ENCODE measurements at places on chromosomes 3 and 15. TPM values are rescaled to one million over a fixed set of nuclear protein-coding genes. Genes with fewer than 3 reads are reported as not detected.

- peak; percentile 37 for DNase-seq
Observed at GRCh38 chr3:27022096-27022761, 347.0 kb downstream of the NEK10 start.

DNA sequence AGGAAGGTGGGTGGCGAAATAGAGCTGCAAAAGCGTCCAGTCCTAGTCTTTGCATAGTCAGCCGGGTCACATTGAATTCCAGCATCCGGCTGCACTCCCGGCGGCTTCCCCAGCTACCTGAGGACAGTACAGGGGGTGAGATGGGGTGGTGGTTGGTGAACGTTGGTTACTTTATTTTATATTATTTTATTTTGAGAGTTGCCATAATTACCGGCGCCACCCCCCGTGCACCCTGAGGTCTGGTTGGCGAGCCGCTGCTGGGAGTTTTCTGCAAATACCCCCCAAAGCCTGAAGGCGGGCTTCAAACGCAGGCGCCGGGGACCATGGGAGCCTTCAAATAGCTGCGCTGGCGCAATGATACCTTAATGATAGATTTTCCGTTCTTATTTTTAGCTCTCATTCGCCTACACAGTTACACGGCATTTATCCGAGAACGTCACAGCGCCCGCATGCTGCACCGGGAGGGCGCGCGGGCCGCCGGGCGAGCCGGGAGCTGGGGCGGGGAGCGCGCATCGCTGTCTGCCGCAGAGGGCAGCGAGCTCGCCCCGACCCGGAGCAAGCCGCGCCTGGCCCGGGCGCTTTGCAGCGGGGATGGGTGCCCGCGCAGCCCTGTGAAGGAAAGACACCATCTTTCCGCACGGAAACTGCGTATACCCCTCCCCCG lies 756 bp upstream of the RASGRF1 start:
- peak; percentile 75 for DNase-seq

GRCh38 chr3:107782054-107782453 lies 259.3 kb downstream of the BBX start:
- DNase-seq = no peak

GRCh38 chr15:90718232-90718631 lies 1.1 kb downstream of the BLM start:
- no peak for DNase-seq

DNA sequence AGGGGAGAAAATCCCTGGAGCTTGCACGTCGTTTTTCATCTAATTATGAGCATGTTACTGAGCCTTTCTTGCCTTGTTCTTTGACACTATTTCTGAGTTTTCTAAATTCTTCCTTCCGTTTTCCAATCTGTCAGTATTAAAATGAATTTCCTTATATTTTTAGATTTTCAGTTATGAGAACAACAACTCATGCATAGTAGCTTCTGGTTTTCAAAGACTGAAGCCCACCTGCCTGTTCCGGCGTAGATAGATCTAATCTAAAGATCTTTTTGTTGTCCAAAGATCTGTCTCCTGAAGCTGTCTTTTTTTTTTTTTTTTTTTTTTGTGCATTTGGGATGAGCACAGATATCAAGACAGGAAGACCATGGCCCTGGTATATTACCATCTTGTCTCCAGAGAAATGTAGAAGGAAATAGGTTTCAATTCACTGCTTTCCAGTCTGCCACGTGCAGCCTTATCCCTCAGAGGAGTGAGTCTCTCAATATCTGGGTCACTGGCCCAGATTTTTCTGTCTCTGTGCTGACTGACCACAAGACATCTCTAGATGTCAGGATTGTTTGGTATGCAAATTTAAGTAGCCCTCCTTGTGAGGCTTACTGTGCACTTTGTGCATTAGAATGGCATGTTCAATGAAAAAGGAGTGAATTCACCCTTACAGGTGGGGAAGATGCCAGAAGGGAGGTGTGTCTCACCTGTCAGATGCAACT lies 222.3 kb upstream of the TMC3 start:
- no peak for DNase-seq

DNA sequence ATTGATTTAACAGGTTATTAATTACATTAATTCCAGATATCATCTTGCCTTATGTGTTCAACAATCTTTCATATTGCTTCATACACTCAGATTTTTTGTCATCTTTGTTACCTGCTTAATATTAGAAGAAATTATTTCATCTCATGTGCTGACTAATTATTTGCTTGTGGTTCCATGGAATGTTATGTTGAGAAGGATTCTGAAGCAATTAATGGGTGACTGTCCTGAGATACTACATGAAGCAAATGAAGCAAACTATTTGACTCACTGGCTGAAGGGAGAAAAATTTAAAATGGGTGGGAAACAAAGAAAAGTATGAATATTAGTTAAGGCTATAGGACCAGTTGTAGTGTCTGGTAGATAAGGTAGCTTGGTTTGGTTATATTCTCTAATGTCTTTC lies 443.8 kb upstream of the EPHA6 start:
- DNase-seq = no peak

- no peak for DNase-seq
Observed at GRCh38 chr15:26191193-26191592, 328.1 kb upstream of the ATP10A start.

DNA sequence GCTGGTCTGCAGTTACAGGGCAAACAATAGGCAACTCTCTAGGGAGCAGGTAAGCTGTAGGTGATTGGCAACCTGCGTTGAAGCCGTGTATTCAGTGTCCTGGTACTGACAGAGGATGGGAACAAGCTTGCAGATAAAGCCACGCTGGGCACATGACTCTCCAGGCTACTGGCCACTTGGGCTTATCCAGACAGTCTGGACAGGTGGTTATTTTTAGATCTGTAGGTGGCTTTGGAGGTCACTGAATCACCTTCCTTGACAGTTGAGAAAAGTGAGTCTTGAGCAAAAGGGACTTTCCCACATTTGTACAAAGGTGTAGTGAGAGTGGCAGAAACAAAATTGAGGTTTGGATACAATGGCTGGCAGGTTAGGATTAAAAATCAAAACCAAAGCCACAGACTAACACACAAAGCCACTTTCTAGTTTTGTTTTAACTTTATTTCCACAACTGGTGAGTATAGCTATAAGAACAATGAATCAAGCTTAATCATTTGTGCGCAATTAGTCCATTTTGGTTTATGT lies 22.3 kb upstream of the IL1RAP start:
- DNase-seq = no peak

DNA sequence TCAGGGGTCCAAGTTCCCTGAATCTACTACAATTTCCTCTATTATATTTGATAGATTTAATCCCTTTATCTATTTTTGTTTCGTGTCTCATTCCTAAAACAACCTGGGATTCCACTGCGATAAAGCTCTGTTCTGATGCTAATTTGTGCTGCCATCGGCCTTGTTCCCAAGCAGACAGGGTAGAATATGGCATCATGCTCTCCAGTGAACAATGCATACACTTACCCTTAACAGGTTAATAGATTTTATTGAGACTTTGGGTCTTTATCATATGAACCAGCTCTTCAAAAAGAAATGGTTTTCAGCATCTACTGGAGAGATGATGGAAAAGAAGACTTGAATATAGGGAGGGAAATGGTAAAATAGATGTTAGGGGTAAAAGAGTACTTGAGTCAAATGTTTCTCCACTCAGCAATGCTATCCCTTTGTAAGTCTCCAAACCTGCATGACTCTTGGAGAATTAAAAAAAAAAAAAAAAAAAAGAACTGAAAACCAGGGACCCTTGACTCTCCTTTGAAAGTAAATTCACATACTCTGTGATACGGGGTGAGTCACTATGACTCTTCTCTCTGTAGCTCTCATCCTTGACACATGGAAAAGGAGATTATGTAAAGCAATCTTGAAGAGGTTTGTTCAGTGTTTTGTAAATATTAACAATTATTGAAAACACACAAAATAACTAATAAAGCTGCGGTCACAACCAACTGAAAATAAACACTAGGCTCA lies 268.8 kb downstream of the ZBTB20 start:
- no peak for DNase-seq

DNA sequence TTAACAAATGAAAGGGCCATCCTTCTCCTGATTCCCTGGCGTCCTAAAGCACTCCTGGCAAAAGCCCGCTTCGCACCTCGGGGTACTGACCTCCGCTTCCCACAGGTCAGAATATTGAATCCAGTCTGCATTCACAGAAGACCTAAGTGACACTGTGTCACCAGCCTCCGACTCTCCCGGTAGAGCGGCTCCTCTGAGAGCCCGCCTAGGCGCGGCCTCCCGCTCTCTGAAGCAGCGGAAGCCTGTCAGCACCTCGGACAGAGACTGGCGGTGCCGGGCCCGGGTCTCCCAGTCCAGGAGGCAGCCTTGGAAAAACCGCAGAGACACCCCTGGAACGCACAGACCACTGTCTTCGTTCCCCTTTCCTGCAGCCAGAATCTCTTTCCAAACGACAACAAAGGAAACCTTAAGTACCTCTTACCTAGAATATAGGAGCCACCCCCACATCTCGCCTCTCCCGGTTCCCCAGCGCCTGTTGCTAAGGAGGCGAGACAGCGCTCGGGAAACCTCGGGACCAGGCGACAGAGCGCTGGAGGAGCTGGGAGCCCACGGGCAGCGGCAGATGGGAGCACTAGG lies 1.2 kb downstream of the GABRB3 start:
- DNase-seq = peak; percentile 94

DNA sequence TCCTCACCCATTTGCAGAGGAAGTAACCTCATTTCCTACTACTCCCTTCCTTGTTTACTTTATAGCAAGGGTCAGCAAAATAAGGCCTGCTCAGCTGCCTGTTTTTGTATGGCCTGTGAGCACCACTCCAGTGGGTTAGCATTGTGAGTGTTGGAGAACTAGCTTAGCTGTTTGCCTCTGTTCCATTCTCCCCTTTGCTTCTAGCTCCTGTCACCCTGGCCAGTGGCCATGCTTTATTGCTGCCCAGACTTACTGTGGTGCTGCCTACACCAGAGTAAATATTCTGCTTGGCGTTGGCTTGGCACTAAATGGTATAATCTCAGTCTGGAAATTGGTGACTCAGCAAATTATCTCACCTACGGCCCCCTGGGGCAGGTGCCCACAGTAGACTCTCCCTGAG lies 8.8 kb downstream of the PDCD6IP start:
- DNase-seq = no peak

DNA sequence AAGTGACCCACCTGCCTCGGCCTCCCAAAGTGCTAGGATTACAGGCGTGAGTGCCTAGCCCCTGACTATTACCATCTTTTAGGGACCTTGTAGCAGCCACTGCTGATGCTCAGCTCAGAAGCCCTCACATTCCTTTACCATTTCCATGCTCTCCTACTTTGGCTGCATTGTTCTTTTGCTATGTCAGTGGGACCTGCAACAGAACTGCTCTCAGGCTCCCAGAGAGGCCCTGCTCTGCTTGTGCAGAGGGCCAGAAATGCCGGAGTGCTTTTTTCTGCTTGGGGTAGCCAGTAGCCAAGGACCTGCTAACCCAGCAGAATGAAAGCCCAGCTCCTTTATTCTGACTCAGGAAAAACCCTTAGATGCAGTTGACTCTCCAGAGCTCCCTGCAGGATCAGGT lies 18.3 kb upstream of the PROK2 start:
- peak; percentile 36 for DNase-seq

- no peak for DNase-seq
Observed at GRCh38 chr3:11140713-11141104, 13.6 kb upstream of the HRH1 start.

- DNase-seq = peak; percentile 33
Observed at GRCh38 chr3:9247941-9248521, 1.4 kb downstream of the SRGAP3 start.

- no peak for DNase-seq
Observed at GRCh38 chr3:25449857-25450256, 21.8 kb downstream of the RARB start.

- no peak for DNase-seq
Observed at GRCh38 chr3:98553021-98553563, 21.3 kb downstream of the GPR15 start.

DNA sequence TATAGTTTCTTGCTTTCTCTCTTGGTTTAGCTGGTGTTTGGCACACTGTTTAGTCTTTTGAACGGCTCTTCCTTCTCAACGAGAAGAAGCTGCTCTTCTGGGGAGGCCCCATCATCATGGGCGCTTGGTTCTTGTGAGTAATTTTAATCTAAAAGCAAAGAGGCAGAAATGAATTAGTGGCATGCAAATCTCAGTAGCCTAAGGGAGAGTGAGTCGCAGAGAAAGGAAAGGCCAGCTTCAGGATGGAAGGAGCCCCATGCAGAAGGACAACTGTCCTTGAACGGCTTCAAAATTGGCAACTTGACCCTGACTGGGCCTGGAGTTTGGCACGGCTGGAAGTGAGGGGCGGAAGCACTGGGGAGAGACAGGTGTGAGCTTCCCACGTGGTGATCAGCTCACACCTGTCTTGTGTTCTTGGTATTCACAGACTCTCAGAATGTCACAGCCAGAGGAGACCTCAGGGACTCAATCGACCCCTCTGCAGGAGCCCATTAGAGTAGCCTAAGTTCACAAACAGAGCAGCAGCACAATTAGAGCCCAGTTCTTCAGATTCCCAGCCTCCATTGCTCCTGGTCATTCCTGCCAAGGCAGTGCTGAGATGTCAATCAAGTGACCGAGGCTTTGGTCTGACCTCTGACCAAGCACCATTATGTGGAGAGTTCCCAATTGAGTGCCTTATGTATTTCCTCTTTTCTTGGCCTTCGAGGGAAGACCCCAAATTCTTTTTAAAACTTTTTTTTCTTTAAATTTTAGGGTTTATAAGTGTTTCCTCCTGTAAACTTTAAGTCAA lies 41.3 kb upstream of the ETV5 start:
- no peak for DNase-seq

DNA sequence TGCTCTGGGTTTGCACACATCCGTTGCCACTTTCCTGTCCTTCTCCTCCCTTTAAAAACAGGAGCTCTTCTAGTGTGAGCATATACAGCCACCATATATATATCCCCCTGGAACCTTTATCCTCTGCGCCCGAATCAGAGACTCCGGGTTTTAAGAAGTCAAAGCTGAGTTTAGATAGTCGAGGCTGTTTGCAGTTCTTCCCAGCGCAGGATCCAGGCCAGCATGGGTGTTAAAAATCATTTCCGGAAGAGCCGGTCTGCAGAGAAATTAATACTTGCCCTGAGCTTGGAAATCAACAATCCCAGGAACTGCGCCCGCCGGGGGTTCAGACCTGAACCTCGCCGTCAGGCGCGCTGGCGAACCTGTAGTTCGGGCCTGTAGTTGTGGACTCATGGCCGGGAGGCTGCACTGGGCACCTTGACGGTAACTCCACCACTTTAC lies 2.3 kb downstream of the SHOX2 start:
- DNase-seq = peak; percentile 28

GRCh38 chr3:2934541-2934940 lies 175.6 kb downstream of the IL5RA start:
- DNase-seq = no peak

- DNase-seq = no peak
Observed at GRCh38 chr3:103829723-103830326, 1395.0 kb downstream of the ZPLD1 start.

- no peak for DNase-seq
Observed at GRCh38 chr3:127903611-127904375, 11.2 kb upstream of the KBTBD12 start.

CNTN3 gene
- total RNA-seq = 0.21 TPM

ITIH4 gene
- total RNA-seq = 2.4 TPM

FRMD4B gene
- 13.0 TPM for total RNA-seq

ARIH1 gene
- total RNA-seq = 53.5 TPM

HYAL1 gene
- 3.0 TPM for total RNA-seq

ADGRG7 gene
- total RNA-seq = not detected

CTDSPL gene
- 36.9 TPM for total RNA-seq

SUCNR1 gene
- total RNA-seq = not detected

PSTPIP1 gene
- 0.77 TPM for total RNA-seq

Data from neural progenitor cell (in vitro differentiated cells).